GM12892 (cell line): ENCODE measurements at places on chromosomes 16 and 17.

DNA sequence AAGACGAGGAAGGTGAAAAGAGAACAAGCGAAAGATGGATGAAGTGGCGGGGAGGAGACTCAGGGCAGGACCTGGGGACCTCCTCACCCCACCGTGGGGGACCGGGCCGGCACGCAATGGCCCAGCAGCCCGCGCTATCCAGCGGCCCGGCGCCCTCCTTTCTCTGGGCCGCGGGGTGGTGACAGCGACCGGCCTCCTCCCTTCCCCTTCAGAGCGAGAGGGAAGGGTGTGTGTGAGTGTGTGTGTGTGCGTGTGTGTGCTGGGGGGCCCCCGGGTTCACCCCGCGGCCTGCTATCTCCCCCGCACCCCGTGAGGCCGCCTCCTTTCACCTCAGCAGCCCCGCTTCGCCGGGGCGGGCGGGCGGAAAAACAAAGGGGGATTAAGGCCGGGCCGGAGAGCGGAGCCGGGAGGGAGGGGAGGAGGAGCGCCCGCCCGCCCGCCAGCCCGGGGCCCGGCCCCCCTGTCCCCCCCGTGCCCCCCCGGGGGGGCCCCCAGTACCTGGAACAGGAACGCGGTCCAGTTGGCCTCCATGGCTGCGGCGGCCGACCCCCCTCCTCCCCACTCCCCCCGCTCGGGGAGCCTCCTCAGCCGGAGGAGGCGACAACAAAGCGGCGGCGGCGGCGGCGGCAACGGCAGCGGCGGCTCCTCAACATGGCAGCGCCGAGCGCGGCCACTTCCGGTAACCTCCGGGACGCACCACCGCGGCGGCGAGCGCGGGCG, at the start of gene VEZF1:
TSS of gene VEZF1 (minus strand) at position 674 of the 720 bp plus-strand sequence. CDS start at position 531, 143 bp downstream.
- DNase-seq: peak; percentile 72

DNA sequence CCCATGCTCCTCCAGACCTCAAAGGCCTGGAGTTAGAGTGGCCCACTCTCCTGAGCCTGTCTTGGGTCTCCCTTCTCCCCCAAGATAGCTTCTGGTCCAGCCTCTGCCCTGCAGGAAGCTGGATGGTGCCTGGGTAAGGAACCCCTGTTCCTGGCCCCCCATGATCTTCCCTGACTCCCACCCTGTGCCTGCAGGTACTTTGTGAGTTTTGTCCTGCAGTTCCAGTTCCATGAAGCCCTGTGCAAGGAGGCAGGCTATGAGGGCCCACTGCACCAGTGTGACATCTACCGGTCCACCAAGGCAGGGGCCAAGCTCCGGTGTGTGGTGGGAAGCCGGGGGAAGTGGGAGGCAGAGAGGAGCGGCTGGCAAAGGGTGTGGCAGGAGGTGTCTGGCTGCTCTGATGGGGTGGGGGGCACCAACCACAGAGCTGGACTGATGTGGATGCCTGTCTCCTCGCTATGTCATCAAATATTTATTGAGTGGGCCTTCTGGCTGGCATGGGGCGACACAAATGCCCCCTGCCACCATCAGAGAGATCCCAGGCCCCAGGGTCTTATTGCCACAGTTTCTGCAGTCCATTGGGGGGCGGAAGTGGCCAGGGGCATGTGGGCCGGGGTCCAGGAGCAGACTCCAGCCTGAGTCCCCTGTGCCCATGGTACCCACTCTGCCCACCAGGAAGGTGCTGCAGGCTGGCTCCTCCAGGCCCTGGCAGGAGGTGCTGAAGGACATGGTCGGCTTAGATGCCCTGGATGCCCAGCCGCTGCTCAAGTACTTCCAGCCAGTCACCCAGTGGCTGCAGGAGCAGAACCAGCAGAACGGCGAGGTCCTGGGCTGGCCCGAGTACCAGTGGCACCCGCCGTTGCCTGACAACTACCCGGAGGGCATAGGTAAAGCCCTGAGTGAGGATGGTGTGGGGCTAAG, 7.1 kb downstream of the ACE start:
- no peak for DNase-seq

- DNase-seq: no peak
Measured at GRCh38 chr17:21250854-21251253, 2.4 kb downstream of the NATD1 start.

DNA sequence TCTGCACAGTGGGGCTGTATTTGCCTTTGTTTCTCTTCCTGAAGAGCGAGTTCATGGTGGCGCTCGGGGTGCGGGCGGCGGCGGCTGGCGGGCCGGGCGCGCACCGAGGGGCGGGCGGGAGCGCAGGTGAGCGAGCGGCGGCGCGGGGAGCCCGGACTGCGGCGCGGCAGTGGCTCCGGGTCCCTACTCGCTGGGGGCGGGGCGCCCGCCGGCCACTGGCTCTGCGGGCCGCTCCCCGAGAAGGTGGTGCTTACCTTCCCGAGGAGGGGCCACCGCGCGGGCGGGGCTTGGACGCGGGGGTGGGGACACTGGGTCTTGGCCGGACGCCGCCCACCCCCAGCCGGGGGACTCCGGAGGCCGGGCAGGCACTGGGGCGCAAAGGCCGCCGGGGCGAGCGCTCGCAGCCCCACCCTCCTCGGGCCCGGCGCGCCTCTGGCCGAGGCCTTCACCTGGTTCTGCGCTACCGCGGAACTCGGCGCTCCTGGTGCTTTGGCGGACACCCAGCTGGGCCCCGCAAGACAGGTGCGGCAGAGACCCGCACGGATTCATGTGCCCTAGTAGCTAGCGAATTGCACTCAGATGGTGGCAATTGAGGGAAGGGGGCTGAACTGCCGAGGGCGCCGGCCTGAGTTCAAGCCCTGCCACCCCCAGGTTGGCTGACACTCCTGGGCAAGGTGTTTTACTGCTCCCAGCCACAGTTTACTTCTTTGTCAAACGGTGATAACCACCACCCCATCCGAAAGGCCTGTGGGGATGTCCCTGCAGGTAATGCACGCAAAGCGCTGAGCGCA, at the start of gene PPL:
TSS of gene PPL (minus strand) at position 158 of the 791 bp plus-strand sequence. CDS start at position 55, 103 bp downstream.
- DNase-seq: peak; percentile 50

DNA sequence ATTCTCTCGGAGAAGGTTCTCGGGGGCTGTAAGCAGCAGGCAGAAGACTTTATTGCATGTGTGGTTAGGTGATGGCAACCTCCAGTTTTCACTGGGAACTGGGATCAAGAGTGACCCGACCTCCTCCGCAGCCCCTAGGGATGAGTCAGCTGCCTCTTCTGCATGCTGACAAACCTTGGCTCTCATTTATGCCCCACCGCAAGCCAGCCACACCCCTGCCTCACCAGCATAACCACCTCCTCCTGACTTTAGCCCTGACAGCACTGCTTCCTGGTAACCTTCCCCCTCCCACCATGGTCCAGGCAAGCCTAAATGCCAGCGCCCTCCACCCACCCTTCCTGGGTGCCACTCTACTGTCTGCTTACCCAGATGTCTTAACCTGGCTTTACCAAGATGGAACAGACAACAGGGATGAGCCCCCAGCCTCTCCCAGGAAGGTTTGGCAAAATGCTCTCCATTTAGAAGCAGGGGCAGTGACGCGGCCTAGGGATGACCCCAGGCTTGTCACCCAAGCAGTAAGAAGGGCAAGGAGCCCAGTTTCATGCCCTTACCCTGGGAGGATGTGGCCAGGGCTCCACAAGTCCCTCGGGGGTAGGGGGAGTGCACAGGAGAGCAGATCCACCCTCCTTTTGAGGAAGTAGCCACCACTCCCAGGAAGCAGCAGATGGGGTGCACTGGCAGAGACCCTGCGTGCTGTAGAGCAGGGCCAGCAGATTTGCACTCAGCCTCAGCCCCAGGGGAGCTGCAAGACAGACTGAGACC, 73.5 kb downstream of the GOSR1 start:
- DNase-seq: peak; percentile 45

GRCh38 chr16:85306071-85306792, 194.0 kb upstream of the CIBAR2 start:
- DNase-seq: peak; percentile 64

DNA sequence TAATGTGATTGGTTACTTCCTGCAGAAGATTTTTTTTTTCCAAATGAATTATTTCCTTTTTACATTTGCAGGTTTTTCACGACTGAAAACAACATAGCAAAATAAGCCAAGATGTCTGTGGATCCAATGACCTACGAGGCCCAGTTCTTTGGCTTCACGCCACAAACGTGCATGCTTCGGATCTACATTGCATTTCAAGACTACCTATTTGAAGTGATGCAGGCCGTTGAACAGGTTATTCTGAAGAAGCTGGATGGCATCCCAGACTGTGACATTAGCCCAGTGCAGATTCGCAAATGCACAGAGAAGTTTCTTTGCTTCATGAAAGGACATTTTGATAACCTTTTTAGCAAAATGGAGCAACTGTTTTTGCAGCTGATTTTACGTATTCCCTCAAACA, 2.4 kb downstream of the MIS12 start:
- DNase-seq: no peak

- DNase-seq: no peak
Measured at GRCh38 chr16:88749358-88749757, 35.7 kb downstream of the PIEZO1 start.

DNA sequence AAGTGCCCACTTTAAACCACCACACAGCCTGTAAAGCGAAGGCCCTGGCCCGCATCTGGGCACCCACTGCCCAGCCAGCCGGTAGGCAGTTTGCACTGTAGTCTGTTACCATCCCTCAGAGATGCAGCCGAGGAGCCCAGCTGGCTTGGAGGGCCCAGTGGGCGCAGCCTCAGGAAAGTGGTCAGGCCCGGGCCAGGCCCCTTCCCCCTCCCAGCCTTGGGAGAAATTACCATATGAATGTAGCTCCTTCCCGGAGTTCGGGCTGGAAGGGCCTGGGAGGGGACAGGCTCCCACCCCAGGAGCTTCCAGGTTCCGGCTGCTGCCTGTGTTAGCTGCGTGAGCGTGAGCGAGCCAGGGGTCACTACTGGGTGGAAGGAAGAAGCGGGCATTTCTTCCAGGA, 325.4 kb downstream of the SEC14L1 start:
- DNase-seq: no peak

- no peak for DNase-seq
Measured at GRCh38 chr16:2979669-2980226, 498 bp downstream of the PKMYT1 start.

GRCh38 chr17:47847341-47848197, 3.4 kb downstream of the SP6 start:
- no peak for DNase-seq

DNA sequence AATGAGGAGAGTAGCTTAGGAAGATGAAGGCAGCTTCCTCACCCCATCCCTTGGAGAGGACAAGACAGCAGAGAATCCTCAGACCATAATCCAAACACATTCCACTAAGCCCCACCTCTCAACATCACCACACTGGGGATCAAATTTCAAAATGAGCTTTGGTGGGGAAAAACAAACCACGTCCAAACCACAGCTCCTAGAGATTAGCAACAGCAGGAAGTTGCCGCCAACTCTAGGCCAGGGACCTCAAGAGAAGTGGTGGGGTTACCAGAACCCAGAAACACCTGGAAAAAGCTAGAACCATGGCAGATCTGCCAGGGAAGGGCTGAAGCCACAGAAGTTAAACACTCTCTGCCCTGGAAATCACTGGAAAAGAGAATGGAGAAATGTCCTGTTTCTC, 571.6 kb downstream of the HS3ST4 start:
- no peak for DNase-seq

DNA sequence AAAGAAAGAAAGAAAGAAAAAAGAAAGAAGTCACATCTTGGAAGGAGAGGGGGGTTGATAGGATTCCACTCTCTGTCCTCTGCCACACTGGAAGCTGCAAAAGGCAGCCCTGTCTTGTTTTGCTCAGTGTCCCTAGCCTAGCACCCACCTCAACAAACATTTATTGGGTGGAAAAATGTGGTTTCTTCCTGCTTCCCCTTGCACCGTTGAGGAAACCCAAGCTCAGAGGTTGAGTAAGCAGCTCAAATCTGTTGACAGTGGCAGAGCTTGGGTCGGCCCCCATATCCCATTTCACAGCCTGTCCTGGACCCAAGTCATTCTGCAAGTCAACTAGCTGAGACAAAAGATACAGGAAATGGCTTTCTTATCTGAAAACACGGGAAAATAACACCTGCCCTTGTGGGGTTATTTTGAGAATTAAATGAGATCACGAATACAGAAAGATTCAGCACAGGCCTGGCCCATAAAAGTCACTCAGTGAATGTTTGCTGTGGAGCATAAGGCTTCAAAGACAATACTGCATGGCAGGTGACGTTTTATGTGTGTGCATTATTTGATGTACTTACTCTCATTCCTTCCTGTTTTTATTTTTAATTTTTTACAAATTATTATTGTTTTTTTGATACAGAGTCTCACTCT, 63.6 kb downstream of the SCNN1B start:
- DNase-seq: no peak

- no peak for DNase-seq
Measured at GRCh38 chr17:34721326-34721725, 141.9 kb downstream of the TMEM132E start.

DNA sequence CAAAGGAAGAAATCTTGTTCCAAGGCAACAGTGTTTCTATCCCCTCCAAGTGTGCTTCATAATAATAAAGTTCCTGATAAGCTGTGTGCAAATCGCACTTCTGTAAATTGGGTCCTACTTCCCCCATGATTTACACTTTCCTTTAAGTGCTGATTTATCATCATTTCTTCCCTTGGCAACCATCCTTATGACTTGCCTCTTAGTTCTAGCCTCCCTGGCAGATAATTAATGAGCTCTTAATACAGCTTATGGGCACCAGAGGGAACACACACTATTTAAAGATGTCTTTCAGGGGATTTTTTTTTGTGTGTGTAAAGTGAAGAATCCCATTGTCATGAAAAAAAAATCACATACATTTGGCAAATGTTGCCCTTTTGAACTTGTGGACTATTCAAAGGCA, 101.6 kb upstream of the MPHOSPH6 start:
- DNase-seq: no peak

DNA sequence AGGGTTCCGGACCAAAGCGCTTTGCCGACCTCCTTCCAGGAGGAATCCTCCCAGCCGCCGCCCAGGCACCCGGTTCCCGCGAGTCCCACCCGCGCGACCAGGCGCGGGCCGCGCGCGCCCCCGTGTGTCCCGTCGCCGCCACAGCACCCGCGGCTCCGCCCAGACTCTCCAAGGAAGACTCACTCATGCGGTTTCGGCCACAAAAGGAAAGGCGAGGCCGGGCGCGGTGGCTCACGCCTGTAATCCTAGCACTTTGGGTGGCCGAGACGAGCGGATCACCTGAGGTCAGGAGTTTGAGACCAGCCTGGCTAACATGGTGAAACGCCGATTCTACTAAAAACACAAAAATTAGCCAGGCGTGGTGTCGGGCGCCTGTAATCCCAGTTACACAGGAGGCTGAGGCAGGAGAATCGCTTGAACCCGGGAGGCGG, 3.5 kb upstream of the PKMYT1 start:
- DNase-seq: peak; percentile 89
